ENCODE measurements at places on chromosomes 11 and 22. TPM values are rescaled to one million over a fixed set of nuclear protein-coding genes. Genes with fewer than 3 reads are reported as not detected.
A peak's percentile ranks its signal among the peaks of the same experiment; 100 is the strongest.

The ZBED4 gene
- 20.0 TPM for total RNA-seq

GRCh38 chr11:22702031-22702430 lies 35.6 kb downstream of the GAS2 start:
- H3K27me3 ChIP-seq = no peaks in the 10 kb centered on the region
- no peak overlapping the region for H3K27ac ChIP-seq
- no peaks in the 10 kb centered on the region for H3K36me3 ChIP-seq
- no peak overlapping the region for H3K4me3 ChIP-seq
- peaks cover 7% of the 10 kb centered on the region for H3K4me1 ChIP-seq
- no peak for DNase-seq

DNA sequence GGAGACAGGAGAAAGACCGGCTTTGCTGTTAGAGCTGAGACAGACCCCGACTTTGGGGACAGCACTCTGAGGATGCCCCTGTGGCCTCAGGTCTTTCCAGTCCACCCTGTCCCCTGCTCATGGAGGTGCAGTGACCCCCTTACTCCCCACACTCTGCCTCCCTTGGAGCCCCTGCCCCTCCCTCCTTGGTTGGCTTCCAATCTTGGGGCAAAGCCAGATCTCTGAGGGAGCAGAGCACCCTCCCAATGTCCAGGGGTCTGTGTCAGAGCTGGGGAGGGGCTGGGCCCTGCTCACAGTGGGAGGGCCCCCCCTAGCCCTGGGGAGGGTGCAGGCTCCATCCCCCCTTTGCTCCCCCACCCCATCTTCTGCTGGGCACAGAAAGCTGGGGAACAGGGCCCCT lies 50.0 kb downstream of the IGLL1 start:
- H3K36me3 ChIP-seq = no peaks in the 10 kb centered on the region
- H3K27ac ChIP-seq = no peak overlapping the region

GRCh38 chr22:18091916-18092526 lies 14.2 kb downstream of the PEX26 start:
- DNase-seq = peak; percentile 35
- H3K36me3 ChIP-seq = peaks cover 67% of the 10 kb centered on the region
- no peaks in the 10 kb centered on the region for H3K27me3 ChIP-seq
- H3K27ac ChIP-seq = peak overlapping the region; percentile 86
- H3K4me3 ChIP-seq = peak overlapping the region; percentile 69
- H3K4me1 ChIP-seq = peaks cover 25% of the 10 kb centered on the region

- peak; percentile 36 for DNase-seq
- H3K36me3 ChIP-seq = peaks cover 40% of the 10 kb centered on the region
- H3K4me1 ChIP-seq = peaks cover 45% of the 10 kb centered on the region
Measured at GRCh38 chr11:10856689-10857458, 979 bp downstream of the ZBED5 start.

GRCh38 chr11:119999220-119999619 lies 138.7 kb downstream of the TRIM29 start:
- H3K36me3 ChIP-seq = no peaks in the 10 kb centered on the region
- no peak overlapping the region for H3K27ac ChIP-seq
- no peaks in the 10 kb centered on the region for H3K4me1 ChIP-seq
- no peak for DNase-seq
- H3K4me3 ChIP-seq = no peak overlapping the region

- H3K4me3 ChIP-seq = no peak overlapping the region
- no peaks in the 10 kb centered on the region for H3K36me3 ChIP-seq
- H3K27ac ChIP-seq = no peak overlapping the region
- H3K4me1 ChIP-seq = peaks cover 5% of the 10 kb centered on the region
Measured at GRCh38 chr22:22946131-22946530, 58.5 kb downstream of the IGLL5 start.

The GAL3ST3 gene
- total RNA-seq = not detected

The C22orf23 gene
- 0.23 TPM for total RNA-seq

DNA sequence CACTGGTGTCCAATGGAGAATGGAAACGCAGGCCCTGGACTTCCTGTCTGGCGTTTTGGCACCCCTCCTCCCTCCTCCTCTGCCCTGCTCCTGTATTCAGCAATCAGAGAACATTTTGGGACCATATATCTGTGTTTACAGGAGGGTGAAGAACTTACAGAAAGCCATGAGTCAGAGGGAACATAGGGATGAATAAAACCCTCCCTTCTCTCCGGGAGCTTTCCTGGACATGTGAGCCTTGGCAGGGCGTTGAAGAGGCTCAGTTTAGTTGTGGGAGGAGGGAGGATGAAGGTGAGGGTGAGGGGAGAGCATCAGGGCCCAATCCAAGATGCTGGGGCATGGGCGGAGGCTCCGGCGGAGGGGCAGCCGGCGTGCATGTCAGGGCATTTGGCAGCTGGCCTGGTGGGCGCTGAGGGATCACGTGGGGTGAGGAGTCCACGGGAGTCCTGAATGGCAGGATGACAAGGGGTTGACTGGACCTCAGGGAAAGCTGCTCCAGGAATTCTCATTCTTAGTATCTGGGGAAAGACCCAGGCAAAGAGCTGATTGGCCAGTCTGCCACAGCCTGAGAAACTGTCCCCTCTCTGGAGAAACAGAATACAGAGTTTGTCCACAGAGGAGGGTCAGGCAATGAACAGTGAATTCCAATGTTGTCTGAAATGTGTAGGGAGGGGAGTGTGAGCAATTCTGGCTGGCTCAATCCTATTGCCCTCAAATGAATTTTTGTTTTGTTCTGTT lies 28.9 kb downstream of the MICAL2 start:
- peaks cover 32% of the 10 kb centered on the region for H3K36me3 ChIP-seq
- peaks cover 66% of the 10 kb centered on the region for H3K4me1 ChIP-seq
- no peak overlapping the region for H3K27ac ChIP-seq
- no peak for DNase-seq
- H3K4me3 ChIP-seq = no peak overlapping the region

DNA sequence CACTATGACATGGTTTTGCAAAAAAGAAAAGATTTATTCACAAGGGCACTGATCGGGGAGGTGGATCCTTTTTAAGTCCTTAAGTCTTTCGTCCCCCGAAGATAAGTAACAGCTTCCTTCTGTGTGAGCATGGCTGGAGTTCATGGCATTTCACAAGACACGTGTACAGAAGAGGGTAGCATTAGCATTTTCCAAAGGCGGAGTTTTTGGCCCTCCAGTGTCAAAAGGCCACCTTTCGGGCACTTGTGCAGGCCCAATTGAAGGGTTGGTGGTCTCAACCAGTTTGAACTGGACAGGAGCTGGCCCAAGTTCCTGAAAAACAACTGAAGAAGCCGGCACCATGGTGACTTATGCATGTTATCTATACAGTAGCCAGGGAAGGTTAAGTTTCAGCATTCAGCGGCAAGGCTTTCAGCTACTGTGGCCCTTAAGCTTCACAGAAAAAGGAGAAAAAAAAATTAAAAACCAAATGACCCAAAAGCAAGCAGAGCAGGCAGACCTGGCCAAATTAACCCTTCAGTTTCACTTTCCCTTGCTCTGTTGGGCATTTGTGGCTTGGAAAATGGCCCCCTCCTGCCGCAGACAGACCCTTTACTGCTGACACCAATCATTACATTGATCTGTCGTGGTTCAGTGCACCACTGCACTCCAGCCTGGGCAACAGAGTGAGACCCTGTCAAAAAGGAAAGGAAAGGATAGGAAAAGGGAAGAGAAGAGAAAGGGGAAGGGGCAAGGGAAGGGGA lies 18.7 kb downstream of the ZNF74 start:
- DNase-seq = no peak
- H3K36me3 ChIP-seq = no peaks in the 10 kb centered on the region
- peaks cover 12% of the 10 kb centered on the region for H3K27me3 ChIP-seq
- no peak overlapping the region for H3K4me3 ChIP-seq
- H3K4me1 ChIP-seq = no peaks in the 10 kb centered on the region

The OR5T3 gene
- not detected for total RNA-seq

DNA sequence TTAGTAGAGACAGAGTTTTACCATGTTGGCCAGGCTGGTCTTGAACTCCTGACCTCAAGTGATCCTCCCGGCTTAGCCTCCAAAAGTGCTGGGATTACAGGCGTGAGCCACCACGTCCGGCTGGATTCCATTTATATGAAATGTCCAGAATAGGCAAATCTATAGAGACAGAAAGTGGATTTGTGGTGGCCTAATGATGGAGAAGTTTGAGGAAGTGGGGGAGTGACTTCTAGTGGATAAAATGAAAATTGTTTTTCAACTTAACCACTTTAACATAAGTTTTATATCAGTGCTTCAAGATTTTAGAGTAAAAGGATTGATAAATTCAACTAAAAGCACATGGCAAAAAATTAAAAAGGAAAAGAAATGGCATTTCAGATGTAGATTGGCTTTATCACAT lies 66.2 kb downstream of the HIPK3 start:
- no peaks in the 10 kb centered on the region for H3K4me1 ChIP-seq
- DNase-seq = no peak
- no peak overlapping the region for H3K27ac ChIP-seq
- no peaks in the 10 kb centered on the region for H3K27me3 ChIP-seq
- H3K36me3 ChIP-seq = no peaks in the 10 kb centered on the region
- no peak overlapping the region for H3K4me3 ChIP-seq

The C11orf21 gene
- 81.0 TPM for total RNA-seq

The PARVB gene
- 18.2 TPM for total RNA-seq

DNA sequence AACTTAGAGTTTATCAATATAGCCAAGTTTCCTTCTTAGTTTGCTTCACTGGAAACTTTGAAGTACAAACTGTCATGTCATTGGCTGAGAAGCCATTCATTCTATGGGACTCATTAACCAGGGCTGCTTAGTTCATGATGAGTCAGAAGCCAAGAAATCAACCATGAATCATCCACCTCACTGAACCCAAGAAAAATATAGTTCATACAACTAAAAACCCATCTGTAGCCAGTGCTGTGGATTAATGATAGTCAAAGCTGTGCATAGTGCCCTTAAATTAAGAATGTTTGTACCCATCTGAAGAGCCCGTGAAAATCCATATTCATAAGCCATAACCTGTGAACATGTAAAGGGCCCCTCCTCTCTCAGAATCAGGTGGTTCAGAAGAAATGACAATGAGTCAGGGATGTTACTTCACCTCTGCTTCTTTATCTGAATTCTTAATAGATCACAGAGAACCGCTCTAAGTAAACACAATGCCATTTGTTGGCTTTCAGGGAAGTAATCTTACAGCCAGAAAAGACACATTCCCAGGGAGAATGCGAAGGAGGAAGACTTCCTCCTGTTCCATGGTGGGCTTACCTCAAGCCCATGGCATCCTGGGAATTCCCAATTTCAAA lies 25.4 kb downstream of the MMP20 start:
- no peak overlapping the region for H3K4me3 ChIP-seq
- no peak for DNase-seq
- no peaks in the 10 kb centered on the region for H3K36me3 ChIP-seq
- H3K4me1 ChIP-seq = peaks cover 21% of the 10 kb centered on the region
- no peaks in the 10 kb centered on the region for H3K27me3 ChIP-seq

GRCh38 chr11:117052196-117053149 lies 45.8 kb downstream of the SIK3 start:
- no peaks in the 10 kb centered on the region for H3K27me3 ChIP-seq
- H3K4me1 ChIP-seq = no peaks in the 10 kb centered on the region
- H3K36me3 ChIP-seq = peaks cover 4% of the 10 kb centered on the region

GRCh38 chr22:49449811-49450446 lies 377.7 kb downstream of the BRD1 start:
- H3K27me3 ChIP-seq = peaks cover 17% of the 10 kb centered on the region
- no peak overlapping the region for H3K4me3 ChIP-seq
- no peak for DNase-seq
- no peaks in the 10 kb centered on the region for H3K4me1 ChIP-seq
- no peak overlapping the region for H3K27ac ChIP-seq
- no peaks in the 10 kb centered on the region for H3K36me3 ChIP-seq

DNA sequence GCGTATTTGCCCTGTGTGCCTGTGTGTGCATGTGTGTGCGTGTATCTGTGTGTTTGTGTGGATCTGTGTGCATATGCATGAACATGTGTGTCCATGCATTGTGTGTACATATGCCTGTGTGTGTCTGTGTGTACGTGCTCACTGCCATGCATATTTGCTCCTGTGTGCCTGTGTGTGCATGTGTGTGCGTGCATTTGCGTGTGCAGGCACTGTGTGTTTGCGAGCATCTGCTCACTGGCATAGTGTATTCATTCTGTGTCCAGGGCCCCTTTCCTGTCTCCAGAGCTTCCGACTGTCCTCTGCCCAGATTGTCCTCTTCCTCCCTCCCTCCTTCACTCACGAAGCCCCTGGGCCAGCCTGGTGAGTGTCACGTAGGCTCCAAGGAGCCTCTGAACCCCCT lies 5.8 kb downstream of the EMID1 start:
- no peak overlapping the region for H3K27ac ChIP-seq
- no peaks in the 10 kb centered on the region for H3K36me3 ChIP-seq
- peaks cover 16% of the 10 kb centered on the region for H3K27me3 ChIP-seq
- no peak overlapping the region for H3K4me3 ChIP-seq

DNA sequence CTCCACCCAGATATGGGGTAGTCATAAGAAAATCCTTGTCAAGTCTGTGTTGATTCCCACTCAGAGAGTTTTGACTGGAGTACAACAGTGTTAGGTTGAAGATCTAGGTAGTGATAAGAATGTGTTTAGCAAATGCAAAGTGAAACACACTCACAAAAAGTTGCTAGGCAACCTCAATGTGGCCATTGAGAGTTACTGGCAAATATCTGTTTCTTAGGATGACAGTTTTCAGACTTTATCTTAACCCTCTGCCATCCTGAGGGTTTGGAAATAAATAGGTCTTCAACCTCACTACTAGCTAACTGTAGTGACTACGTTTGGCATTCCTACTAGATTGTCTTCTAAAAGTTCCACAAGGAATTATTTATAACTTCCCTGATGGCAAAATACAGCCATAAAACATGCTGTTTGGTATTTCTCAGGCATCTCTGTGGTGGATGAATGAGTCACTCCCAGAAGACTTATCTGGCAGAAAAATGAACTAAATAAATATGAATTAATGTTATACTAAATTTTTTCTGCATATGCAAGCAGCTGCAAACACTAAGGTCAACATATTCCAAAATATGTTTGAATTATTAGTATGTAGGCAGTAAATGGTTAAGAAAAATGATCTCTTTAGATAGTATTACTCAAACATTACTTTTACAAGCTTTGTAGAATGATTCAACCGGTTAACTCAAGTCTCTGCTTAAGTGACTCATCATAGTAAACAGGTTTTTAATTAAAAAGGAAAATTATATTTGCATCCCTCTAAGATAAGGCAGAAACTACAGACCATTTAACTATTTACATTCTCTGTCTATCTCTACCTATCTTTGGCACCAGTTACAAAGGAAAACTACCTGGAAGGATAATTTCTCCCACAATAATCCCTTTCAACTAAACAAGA lies 17.1 kb upstream of the SYTL2 start:
- peak overlapping the region; percentile 79 for H3K27ac ChIP-seq
- H3K4me3 ChIP-seq = no peak overlapping the region
- peaks cover 1% of the 10 kb centered on the region for H3K36me3 ChIP-seq

GRCh38 chr11:95827696-95828095 lies 37.4 kb downstream of the CEP57 start:
- no peaks in the 10 kb centered on the region for H3K27me3 ChIP-seq
- no peaks in the 10 kb centered on the region for H3K4me1 ChIP-seq
- peaks cover 52% of the 10 kb centered on the region for H3K36me3 ChIP-seq
- no peak for DNase-seq
- no peak overlapping the region for H3K4me3 ChIP-seq
- H3K27ac ChIP-seq = no peak overlapping the region

All from activated CD4-positive, alpha-beta T cell treated with anti-CD3 and anti-CD28 coated beads, Interleukin-2, amount 10 ng/mL, durations not matched to agents 7 days and 5 days (primary cell).